GM12878 (cell line): ENCODE measurements at places on chromosomes 4 and X.

DNA sequence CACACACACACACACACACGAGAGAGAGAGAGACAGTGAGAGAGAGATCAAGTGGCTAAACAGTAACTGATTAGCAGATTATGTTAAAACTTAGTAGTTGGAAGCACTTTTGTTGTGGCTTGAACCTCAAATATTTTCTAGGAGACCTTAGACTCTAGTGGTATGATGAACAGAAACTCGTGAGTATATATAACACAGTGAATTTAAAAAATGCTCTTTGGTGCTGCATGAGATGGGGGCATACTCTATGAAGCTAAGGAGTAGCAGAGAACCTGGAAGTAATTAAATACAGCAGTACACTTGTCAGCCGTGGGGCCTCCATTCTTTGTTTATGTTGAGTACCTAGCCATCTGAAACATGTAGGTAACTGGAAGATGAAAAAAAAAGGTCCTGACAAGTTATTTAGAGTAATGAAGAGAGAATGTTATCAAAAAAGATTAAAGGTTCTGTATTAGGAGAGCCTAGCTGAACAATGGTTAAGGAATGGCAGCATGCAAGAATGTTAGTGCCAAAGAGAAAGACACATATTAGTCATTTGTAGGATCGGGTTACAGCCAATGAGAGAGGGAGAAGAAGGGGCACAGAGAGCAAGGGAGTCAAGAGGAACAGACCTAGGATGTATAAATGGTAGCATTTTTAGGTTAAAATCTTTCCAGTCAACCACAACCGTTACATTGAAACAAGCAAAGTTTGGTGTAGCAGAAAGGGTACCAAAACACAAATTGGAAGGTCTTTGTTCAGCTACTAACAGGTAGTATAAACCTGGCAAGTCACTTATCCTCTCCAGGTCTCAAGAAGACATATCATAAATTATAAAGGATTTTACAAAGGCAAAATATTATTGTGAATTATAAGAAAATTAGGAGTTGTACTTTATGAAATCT lies 316.7 kb upstream of the DIPK2B start:
- DNase-seq, result no peak

- DNase-seq, result no peak
Observed at GRCh38 chr4:144411119-144411518, 234.8 kb upstream of the HHIP start.

DNA sequence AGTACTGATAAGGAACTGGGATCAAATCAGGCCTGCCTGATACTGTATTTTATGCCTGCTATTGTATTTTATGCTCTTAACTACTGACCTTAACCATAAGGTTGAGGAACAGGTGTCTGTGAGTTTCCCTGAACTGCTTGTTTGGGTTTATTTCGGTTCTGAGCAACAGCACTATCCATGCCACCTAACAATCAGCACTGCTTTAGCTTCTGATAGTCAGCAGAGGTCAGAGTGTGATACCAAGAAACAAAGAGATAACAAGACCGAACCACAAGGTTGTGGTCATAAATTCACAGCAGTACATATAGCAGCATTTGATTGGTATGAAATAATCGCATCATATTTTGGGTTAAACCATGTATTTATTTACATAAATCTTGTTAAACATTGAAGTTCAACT lies 362.2 kb downstream of the FGF13 start:
- DNase-seq, result no peak

DNA sequence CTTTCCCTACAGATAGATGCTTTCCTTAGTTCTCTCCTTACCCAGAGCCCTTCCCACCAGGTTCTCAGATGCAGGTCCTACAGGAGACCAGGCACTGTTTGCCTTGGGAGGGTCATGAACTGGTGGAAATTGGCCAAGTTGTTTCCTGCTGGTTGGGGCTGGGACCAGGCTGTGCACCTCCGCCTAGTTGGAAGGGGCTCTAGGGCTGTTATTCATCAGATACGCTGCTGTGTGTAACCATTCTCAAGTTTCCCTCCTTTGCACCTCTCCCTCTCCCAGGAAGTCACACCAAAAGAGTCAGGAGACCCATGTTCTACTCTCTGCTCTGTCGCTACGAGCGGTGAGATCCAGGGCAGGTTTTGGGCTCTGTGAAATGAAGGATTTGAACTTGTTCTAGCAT lies 11.9 kb upstream of the VSIG1 start:
- DNase-seq, result no peak

DNA sequence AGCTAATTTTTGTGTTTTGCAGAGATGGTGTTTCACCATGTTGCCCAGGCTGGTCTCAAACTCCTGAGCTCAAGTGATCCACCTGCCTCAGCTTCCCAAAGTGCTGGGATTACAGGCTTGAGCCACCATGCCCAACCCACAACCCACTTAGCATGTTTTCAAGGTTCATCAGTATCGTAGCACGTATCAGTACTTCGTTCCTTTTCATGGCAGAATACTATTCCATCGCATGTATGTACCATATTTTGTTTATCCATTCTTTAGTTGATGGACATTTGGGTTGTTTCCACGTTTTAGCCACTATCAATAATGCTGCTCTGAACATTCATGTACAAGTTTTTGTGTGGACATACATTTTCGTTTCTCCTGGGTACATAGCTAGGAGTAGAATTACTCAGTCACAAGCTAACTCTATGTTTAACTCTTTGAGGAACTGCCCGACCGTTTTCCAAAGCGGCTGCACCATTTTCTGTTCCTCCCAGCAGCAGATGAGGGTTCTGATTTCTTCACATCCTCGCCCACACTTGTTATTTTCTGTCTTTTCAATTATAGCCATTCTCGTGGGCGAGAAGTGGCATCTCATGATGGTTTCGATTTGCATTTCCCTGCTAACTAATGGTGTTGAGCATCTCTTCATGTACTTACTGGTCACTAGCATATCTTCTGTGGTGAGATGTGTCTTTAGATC lies 32.5 kb downstream of the MAN2B2 start:
- DNase-seq, result peak; percentile 2

- no peak for DNase-seq
Observed at GRCh38 chr4:38383646-38384121, 280.3 kb upstream of the KLF3 start.

- no peak for DNase-seq
Observed at GRCh38 chrX:98962996-98963395, 1447.1 kb downstream of the PCDH19 start.

- DNase-seq, result no peak
Observed at GRCh38 chrX:80817002-80817401, 7.3 kb upstream of the BRWD3 start.

DNA sequence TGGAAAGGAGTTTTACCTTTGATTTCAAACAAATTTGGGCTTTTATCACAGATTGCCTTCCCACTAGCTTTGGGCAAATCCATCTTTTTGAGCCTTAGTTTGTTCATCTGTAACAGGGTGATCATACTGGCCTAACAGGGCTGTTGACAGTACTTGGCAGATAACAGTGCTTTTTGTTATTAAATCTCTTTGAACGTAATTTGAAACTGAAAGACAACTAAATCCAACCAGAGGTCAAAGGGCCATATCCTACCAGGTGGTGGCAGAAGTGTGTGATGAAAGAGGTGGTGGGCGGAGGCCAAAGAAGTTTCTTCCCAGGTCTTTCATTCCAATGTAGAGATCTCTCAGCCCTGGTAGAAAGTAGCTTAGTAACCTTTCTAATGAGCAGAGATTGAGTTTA lies 35.2 kb upstream of the TADA2B start:
- DNase-seq, result no peak
